EH (cell line): ENCODE measurements at places on chromosomes 4 and X.

- peak; percentile 48 for DNase-seq
Measured at GRCh38 chr4:121822796-121823504, 733 bp downstream of the CCNA2 start.

- no peak for DNase-seq
Measured at GRCh38 chr4:161252520-161253141, 911.2 kb downstream of the FSTL5 start.

DNA sequence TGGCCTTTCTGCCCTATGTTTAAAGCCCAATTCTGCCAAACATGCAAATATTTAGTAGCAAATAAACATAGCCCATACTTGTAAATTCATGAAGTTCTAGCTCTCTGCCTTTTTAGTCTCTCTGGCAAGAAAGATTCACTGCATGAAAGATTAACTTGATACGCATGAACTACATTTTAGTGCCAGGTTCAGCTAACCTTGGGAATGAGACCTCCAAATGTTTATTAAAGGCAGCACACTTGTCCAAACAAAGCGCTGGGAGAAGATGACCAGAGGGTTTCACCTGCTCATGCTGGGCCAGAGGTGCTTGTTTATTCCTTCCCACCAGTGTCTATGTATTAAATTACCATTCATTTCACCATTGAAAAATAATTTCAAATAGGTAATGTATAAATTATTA, 44.5 kb upstream of the IL1RAPL1 start:
- no peak for DNase-seq

DNA sequence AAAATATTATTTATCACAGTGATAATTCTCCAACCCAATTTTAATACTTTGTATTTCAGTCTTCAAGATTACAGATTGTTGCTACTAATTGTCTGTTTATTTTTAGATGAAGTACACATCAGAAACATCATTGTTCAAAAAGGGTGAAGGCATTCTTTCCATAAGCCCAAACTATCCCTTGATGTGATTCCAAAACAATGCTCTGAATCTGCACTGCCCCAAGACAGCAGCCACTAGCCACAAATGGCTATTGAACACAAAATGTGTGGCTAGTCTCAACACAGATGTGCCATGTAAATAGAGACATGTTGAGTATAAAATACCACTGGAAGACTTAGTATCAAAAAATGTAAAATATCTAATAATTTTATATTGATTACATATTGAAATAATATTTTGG, 150.7 kb upstream of the MAB21L2 start:
- DNase-seq: no peak

DNA sequence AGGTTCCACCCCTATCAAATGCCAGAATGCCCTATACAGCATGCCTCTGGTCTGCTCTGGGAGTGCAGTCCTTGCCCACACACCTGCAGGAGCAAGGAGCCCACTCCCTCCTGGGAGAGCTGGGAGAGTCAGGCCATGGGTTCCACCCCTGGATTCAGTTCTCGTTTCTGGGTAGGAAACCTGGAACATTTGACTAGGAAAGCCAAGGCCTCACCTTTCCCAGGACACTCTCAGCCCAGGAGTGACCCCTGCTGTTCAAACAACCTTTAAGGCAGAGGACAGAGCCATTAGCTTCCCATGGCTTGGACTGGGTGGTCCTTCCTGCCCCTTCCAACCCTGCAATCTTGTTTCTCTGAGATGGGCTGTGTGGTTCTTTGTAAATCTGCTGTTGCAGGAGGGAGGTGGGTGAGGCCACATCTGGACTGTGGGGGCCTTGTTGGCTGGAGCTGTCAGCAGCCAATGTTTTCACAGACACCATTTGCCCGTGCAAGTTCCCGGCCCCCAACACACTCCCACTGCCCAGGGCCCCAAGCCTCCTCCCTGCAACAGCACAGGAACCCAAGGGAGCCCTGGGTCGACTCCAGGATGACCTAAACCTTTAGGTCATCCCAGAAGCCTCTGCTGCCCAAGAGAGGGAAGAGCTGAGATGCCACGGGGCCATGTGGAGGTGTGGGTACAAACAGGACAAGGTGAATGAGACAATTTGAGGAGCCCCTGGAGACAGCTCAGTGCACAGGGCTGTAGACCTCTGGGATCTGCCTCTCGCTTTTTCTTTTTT, 104.4 kb downstream of the PJA1 start:
- peak; percentile 23 for DNase-seq
